ENCODE measurements at places on chromosomes 5 and 9. TPM values are rescaled to one million over a fixed set of nuclear protein-coding genes. Genes with fewer than 3 reads are reported as not detected.

The TMEM8B gene
- 83.0 TPM for total RNA-seq

The MAP1B gene
- total RNA-seq, result 1,373 TPM

The ANKRD20A1 gene
- 44.6 TPM for total RNA-seq

The PITX1 gene
- not detected for total RNA-seq

The HSPB3 gene
- 8.1 TPM for total RNA-seq

The COL5A1 gene
- 5.7 TPM for total RNA-seq

The PPP1R2B gene
- total RNA-seq, result not detected

The MOCS2 gene
- total RNA-seq, result 86.5 TPM

The GDNF gene
- 0.48 TPM for total RNA-seq

The CD74 gene
- total RNA-seq, result 81.3 TPM

The CTXN3 gene
- total RNA-seq, result 10.8 TPM

The RUSC2 gene
- total RNA-seq, result 134 TPM

The CCL28 gene
- 2.8 TPM for total RNA-seq

The IL13 gene
- total RNA-seq, result not detected

The CER1 gene
- 0.84 TPM for total RNA-seq

The SPINK4 gene
- total RNA-seq, result not detected

The BTNL8 gene
- not detected for total RNA-seq

The FOXD4L6 gene
- 2.6 TPM for total RNA-seq

The SNAPC3 gene
- total RNA-seq, result 48.1 TPM

The KIAA1958 gene
- 35.4 TPM for total RNA-seq

The TICAM2 gene
- total RNA-seq, result 6.0 TPM

The KLHL9 gene
- total RNA-seq, result 24.4 TPM

The PDE6A gene
- total RNA-seq, result not detected

The RXRA gene
- 64.8 TPM for total RNA-seq

The SEMA6A gene
- 83.9 TPM for total RNA-seq

The PCA3 gene
- total RNA-seq, result 0.32 TPM

The PCDHGB5 gene
- 10.4 TPM for total RNA-seq

The GARIN3 gene
- total RNA-seq, result not detected

The ADGRV1 gene
- total RNA-seq, result 117 TPM

The GDA gene
- total RNA-seq, result 128 TPM

The PCDHB16 gene
- total RNA-seq, result 4.6 TPM

The ENTR1 gene
- total RNA-seq, result 44.8 TPM

The ZNF608 gene
- total RNA-seq, result 25.5 TPM

The RFESD gene
- 2.7 TPM for total RNA-seq

The POLR3G gene
- 5.3 TPM for total RNA-seq
